ENCODE measurements at places on chromosomes 12 and 14.

- no peak for DNase-seq
Observed at GRCh38 chr12:112198120-112198733, 72.9 kb downstream of the TRAFD1 start.

GRCh38 chr14:87966816-87967215 is 26.2 kb downstream of the GALC start:
- no peak for DNase-seq

DNA sequence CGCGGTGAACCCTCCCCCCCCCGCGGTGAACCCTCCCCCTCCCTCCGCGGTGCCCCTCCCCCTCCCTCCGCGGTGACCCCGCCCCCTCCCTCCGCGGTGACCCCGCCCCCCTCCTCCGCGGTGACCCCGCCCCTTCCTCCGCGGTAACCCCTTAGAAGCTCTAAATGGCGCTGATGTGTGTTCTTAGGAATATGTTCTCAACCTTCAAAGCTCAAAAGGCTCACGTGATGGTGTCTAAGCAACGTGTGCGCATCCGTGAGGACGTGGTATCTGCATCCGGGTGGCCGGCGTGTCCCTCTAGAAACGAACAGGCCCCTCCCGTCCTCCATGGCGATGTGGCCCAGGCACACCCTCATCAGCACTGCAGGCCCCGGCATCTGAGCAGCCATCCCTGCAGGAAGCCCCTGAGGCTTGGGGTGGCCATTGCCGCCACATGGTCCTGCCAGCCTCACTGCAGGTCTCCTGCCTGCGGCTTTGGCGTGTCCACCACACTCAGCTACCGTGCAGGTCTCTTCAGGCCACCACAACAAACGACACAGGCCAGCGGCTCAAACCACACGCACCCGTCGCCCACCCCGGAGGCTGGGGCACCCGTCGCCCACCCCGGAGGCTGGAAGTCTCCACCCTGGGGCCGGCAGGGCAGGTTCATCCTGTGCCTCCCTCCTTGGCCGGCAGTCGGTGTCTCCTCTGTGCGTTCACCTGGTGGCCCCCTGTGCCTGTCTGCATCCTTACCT is 14.5 kb upstream of the FBRSL1 start:
- no peak for DNase-seq

DNA sequence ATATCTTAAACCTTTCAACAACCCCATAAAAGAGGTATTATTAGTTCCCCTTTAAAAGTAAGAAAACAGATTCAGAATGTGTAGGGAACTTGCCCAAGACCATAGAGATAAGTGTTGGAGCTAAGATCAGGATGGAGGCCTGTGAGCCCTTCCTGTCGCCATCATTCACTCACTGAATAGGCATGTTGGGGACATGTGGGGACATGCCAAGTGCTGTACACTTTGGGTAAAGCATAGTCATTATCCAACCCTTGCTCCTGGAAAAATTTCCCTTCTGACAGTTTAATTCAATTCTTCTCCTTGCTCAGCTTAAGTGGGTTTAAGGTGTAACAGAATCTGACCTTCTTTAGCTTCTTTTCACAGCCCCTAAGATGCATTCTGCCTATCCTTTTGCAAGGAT is 28.0 kb upstream of the C12orf42 start:
- DNase-seq = no peak

DNA sequence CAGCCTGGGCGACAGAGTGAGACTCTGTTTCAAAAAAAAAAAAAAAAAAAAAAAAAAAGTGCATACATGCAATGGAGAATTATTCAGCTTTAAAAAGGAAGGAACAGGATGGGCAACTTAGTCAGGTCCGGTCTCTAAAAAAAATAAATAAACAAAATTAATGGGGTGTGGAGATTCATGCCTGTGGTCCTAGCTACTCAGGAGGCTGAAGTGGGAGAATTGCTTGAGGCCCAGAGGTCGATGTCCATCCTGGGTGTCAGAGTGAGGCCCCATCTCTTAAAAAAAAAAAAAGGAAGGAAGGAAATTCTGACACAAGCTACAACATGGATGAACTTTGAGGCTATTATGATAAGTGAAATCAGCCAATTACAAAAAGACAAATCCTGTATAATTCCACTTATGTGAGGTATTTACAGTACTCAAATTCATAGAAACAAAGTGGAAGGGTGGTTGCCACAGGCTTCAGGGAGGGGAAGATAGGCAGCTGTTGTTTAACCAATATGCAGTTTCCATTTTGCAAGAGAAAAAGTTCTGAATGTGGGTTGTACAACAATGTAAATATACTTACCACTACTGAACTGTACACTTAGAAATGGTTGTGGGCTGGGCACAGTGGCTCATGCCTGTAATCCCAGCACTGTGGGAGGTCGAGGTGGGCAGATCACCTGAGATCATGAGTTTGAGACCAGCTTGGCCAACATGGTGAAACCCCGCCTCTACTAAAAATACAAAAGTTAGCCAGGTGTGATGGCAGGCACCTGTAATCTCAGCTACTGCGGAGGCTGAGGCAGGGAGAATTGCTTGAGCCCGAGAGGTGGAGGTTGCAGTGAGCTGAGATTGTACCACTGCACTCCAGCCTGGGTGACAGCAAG is 12.3 kb upstream of the APOF start:
- DNase-seq = no peak

DNA sequence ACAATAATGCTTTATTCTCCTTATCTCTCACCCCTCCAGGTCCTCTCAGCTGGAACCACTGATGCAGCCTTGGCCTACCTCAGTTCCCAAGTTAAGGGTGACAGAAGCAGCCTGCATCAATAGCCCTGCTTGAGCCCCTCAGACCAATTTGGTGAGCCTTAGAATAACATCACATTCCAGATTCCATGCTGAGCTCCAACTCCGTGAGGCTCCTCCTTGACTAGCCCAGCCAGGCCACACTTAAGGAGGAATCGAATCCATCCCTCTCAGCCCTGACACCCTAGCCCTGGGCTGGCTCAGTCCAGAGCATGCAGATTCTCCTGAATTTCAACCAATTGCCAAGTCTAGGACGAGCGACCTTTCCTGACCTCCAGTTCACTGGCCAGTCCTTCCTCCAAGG is 91.1 kb downstream of the ARMH4 start:
- no peak for DNase-seq

DNA sequence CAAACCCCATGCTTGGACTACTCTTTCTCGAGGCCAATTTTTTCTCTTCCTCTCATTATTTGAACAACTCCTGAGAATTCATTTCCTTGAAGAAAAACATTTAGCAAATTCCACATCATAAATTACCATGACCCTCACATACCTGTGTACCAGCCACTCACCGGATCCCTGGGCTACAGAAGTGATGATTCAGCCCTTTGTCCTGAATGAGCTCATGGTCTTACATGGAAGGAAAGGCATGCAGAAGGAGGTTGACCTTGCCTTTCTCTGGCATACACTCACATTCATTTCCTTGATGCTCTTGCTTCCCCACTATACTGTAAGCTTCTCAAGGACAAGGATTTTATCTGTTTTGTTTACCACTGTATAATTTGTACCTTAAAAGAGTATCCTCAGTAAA is 191.5 kb downstream of the SLC5A8 start:
- no peak for DNase-seq

GRCh38 chr12:15227004-15227679 is 5.9 kb upstream of the RERG start:
- peak; percentile 71 for DNase-seq

GRCh38 chr12:80625051-80625450 is 82.4 kb upstream of the MYF6 start:
- DNase-seq = no peak

GRCh38 chr12:131530422-131530821 is 180.5 kb upstream of the SFSWAP start:
- DNase-seq = no peak

DNA sequence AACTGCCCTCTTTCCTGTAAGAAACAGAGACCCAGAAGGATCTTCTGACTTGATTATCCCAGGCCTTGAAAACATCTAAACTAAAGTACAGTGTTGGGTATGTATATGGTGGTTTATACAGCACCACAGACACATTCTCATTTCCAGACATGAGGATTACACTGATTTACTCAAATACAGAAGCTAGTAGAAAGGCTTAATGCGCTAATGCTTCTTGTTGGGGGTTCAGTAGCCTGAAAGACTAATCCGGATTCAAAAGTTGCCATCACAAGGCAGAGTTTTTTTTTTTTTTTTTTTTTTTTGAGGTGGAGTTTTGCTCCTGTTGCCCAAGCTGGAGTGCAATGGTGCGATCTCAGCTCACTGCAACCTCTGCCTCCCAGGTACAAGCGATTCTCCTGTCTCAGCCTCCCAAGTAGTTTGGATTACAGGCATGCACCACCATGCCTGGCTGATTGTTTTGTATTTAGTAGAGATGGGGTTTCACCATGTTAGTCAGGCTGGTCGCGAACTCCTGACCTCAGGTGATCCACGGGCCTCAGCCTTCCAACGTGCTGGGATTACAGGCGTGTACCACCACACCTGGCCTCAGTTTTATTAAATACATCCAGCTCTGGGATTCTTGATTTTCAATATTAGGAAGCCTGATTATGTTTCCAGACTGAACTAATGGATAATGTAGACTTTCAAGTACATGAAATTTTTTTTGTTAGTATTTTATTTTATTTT is 46.3 kb upstream of the HECTD1 start:
- DNase-seq = no peak

- no peak for DNase-seq
Observed at GRCh38 chr12:67426067-67426466, 156.9 kb downstream of the CAND1 start.

DNA sequence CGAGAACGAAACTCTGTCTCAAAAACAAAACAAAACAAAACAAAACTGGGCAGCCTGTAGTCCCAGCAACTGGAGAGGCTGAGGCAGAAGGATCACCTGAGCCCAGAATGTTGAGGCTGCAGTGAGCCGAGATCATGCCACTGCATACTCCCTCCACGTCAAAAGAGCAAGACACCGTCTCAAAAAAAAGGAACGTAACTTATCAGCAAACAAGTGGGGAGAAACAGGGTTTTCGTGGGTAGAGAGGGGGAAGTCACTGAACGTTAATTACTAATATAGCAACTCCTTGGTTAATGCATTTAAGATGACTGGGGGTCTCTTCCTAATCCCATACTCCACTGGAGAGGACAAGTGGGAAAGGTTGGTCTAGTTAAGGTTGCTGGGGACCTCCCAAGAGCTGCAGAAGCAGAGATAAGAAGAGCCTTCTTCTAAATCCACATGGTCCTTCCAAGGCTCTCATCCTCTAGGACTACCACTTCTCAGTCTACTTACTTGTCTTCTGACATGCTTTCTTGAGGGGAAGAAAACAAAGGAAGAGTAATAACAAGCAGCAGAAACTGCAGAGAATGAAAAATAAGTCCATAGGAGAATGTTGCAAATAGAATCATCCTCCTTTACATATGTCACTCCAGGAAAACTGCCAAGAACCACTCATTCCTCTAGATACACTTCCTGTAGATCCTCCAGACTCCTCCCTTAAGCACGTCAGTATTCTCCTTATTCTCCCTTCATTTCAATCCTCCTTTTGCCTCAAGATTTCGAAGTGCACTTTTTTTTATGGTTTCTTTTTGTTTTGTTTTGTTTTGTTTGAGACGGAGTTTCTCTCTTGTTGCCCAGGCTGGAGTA is 5.8 kb downstream of the NUMB start:
- no peak for DNase-seq

DNA sequence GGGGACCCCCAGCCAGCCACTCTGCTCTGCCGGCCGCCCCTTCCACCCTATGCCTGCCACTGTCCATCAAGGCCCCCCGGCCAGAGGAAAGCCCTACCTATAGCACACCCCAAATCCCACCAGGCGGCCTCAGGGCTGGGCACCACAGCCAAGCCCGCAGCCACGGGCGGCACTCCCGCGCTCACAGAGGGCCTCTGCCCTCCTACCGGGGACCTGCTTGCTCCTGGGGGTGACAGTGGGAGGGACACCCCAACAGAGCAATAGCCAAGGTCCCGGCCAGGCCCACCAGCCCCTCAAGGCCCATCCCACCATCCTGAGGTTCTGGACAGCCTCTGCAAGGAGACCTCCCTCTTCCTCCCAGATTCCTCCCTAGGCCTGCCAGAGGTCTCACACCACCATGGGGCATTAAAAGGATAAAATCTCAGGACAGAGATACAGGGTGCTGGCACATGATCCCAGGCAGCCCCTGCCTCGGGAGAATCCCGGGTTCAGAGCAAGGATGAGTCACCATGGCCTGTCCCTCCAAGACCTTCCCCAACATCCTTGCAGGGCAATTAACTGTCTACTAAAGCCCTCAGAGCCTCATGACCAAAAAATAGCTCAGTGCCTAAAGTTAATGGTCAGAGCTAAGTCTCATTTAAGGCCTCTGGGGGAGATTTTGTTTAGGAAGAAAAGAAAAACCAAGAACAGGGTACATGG is 17.1 kb downstream of the CCDC85C start:
- DNase-seq = no peak

DNA sequence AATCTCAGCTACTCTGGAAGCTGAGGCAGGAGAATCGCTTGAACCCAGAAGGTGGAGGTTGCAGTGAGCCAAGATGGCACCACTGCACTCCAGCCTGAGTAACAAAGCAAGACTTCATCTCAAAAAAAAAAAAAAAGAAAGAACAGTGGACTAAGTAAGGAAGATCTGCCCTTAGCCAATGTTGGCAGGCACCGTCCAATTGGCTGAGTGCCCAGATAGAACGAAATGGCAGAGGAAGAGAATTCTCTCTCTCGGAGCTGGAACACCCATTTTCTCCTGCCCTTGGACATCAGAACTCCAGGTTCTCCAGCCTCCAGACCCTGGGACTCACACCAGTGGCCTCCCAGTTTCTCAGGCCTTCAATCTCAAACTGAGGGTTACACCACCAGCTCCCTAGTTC is 49.9 kb downstream of the ESR2 start:
- no peak for DNase-seq

- DNase-seq = no peak
Observed at GRCh38 chr14:93430315-93431035, at the start of gene UNC79. UNC79 (plus strand) TSS chr14:93430939; CDS start chr14:93431030, 91 bp downstream.

DNA sequence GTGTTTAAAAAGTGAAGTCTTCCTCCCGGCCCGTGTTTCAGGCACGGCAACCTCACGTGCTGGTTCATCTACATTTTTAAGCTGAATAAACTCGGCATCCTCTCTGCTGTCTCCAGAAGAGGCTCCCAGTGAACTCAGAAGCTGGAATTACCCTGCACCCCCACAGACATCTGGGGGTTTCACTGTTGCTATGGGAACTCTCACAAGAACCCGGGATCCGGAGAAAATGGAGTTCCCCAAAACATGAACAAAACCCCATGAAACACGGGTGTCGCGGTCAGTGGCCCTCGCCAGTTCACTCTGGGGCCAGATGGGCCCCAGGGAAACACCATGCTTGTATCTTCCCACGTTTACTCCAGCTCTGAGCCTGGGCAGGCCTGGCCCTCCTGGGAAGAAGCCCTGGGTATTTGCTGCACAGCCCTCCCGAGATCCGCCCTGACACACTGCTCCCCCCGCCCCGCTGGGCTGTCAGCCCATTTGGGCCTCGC is 143.7 kb downstream of the PIWIL1 start:
- DNase-seq = no peak

GRCh38 chr12:89029961-89030360 is 322.3 kb downstream of the DUSP6 start:
- DNase-seq = no peak

GRCh38 chr12:66013224-66013623 is 117.3 kb downstream of the LLPH start:
- no peak for DNase-seq

Data from aorta (tissue), 5 donors.